ENCODE measurements at places on chromosomes 13 and 19.

DNA sequence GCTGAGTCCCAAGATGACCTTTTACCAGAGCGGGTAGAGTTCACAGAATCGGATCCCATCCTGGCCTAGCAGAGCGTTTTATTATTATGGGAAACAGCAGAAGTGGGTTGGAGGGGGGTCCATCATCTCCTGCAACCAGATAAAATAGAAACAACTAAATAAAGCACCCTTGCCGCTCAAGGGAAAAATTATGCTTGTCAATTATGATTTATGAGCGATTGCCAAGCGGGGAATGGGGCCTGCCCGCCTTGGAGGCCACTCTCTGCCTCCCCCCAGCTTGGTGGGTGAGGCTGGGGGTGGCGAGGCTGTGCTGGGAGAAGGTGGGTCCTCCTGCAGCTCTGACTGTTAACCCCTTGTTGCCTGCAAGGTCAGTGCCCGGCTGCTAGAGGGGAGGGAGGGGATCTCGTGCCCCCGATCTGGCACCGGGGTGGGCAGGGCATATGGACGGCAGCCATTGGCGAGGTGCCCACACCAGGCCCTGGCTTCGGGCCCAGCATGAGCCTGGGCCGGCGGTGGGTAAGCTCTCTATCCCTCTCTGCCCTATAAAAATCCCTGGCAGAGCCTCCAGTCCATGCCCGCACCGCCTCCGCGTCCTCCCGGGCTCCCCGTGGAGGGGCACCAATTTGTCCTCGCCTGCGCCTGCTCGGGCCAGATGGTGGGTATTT is 129.1 kb downstream of the URI1 start:
- H3K4me3 ChIP-seq: no peak overlapping the region
- no peaks in the 10 kb centered on the region for H3K36me3 ChIP-seq
- H3K27me3 ChIP-seq: peaks cover 2% of the 10 kb centered on the region
- H3K27ac ChIP-seq: no peak overlapping the region

DNA sequence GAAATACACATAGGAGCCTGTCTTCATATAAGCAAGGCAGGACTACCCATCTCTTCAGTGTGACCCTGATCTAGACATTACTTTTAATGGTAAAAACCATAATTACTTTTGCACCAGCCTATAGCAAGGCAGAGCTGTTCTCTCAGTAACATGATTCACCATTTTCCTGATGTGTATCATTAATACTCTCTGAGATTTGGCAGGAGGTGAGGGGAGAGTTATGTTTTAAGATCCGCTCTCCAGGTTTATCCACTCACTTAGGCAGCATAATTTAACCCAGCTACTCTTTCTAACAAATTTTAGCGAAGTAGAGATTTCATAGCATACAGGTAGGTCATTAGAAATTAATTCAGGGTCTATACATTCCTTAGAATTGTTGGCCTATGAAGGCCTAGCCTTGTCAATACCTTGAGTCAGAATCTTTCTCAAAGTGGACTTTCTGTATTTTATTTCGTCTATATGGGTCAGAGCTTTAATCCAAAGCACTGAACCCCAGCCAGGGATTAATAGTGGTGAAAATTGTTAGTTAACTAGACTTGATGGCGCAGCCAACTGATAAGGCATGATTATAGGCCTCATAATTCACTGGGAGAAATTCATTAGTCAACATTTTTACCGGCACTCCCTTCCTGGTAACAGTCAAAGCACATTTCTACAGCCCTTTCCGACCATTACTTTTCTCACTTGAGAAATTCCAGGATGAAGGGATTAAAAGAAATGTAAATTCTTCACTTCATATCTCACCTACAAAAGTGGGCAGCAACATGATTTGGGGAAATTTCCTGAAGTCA is 955.1 kb downstream of the DIAPH3 start:
- no peak overlapping the region for H3K4me3 ChIP-seq
- H3K36me3 ChIP-seq: no peaks in the 10 kb centered on the region
- no peaks in the 10 kb centered on the region for H3K4me1 ChIP-seq
- H3K27ac ChIP-seq: no peak overlapping the region
- no peaks in the 10 kb centered on the region for H3K27me3 ChIP-seq

- no peak for DNase-seq
- H3K4me1 ChIP-seq: no peaks in the 10 kb centered on the region
- no peaks in the 10 kb centered on the region for H3K36me3 ChIP-seq
- H3K27me3 ChIP-seq: no peaks in the 10 kb centered on the region
Observed at GRCh38 chr13:90732049-90732448, 615.4 kb upstream of the MIR17HG start.

DNA sequence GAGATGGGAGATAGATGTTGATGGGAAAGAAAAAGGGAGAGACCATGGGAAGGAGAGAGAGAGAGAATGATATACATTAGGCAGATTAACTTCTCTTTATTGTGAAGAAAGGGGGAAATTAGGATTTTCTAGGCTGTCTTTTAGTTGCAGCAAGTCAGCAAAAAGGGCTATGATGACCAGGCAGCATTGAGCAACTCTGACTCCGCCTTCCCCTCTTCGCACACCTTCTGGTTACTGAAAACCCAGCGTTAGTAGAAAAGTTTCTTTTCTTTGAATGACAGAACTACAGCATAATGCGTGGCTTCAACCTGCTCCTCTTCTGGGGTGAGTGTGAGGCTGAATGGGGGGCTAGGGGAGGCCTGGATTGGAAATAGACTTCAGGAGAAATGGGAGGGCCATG is at the start of gene ADGRE1:
Gene ADGRE1 (plus strand): TSS at position 264 of the 400 bp plus-strand sequence. CDS start 30 bp downstream, at position 294.
- peak within 1 kb of the TSS; percentile 37 for H3K4me3 ChIP-seq
- DNase-seq: no peak
- no peak within 1 kb of the TSS for H3K27ac ChIP-seq
- H3K36me3 ChIP-seq: peaks cover 14% of the 10 kb centered on the region
- H3K27me3 ChIP-seq: no peaks in the 10 kb centered on the region
- peaks cover 44% of the 10 kb centered on the region for H3K4me1 ChIP-seq

DNA sequence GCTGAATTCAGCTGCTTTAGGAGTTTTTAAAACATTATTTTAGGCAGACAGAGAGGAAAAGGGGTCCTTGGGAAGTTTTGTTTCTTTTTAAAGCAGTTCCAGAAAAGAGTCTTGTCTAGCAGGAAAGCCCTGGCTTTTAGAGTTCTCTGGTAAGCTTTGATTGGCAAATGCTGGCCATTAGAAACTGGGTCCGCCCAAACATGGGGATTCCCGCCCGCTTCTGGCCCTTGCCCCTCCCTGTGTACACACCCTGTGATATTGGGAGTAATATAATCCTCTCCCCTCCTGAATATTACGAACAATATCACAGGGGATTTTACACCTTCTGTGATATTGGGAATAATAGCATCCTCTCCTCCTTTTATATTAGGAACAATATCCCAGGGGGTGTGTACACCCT is 58.9 kb downstream of the ERICH4 start:
- H3K27me3 ChIP-seq: peaks cover 17% of the 10 kb centered on the region
- no peak overlapping the region for H3K27ac ChIP-seq
- H3K4me1 ChIP-seq: no peaks in the 10 kb centered on the region
- no peak for DNase-seq
- H3K4me3 ChIP-seq: no peak overlapping the region
- no peaks in the 10 kb centered on the region for H3K36me3 ChIP-seq

- no peaks in the 10 kb centered on the region for H3K27me3 ChIP-seq
- peaks cover 23% of the 10 kb centered on the region for H3K4me1 ChIP-seq
- peaks cover 28% of the 10 kb centered on the region for H3K36me3 ChIP-seq
- H3K4me3 ChIP-seq: peak overlapping the region; percentile 93
Observed at GRCh38 chr19:39998501-39998900, 1.6 kb downstream of the ZNF546 start.

GRCh38 chr19:44447916-44448674 is at the start of gene ZNF229:
Gene ZNF229 (minus strand): TSS chr19:44448472. CDS start chr19:44442847, 5,625 bp downstream.
- H3K36me3 ChIP-seq: peaks cover 10% of the 10 kb centered on the region
- H3K4me3 ChIP-seq: peak within 1 kb of the TSS; percentile 77
- H3K27ac ChIP-seq: peak within 1 kb of the TSS; percentile 62
- DNase-seq: peak; percentile 32
- H3K4me1 ChIP-seq: peaks cover 3% of the 10 kb centered on the region

GRCh38 chr19:51503286-51503817 is 1.8 kb upstream of the SIGLEC12 start:
- no peak overlapping the region for H3K27ac ChIP-seq
- no peaks in the 10 kb centered on the region for H3K36me3 ChIP-seq
- no peak overlapping the region for H3K4me3 ChIP-seq
- H3K27me3 ChIP-seq: no peaks in the 10 kb centered on the region
- peaks cover 28% of the 10 kb centered on the region for H3K4me1 ChIP-seq
